Activated CD8-positive, alpha-beta memory T cell treated with anti-CD3 and anti-CD28 coated beads, Interleukin-2, amount 10 ng/mL, durations not matched to agents 7 days and 5 days (primary cell): ENCODE measurements at places on chromosomes 7 and 10. TPM values are rescaled to one million over a fixed set of nuclear protein-coding genes. Genes with fewer than 3 reads are reported as not detected.

CFAP58 gene
- 0.64 TPM for total RNA-seq

DNA sequence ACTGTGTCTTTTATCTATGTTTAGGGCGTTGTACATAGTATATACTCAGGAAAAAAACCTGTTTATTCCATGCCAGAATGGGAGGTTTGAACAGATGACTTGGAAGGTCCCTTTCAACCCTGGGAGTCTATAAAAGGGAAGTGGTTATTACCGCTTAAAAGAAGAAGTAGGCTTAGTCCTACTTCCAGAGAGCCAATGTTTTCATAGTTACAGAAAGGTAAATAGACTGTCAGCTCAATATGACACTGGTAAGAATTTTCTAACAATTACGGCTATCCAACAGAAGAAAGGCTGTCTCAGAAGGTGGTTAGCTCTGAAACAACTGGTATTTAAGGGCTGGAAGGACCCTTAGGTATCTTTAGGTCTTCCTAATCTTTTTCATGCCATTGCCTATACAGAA is 1.1 kb upstream of the TFAM start:
- peaks cover 12% of the 10 kb centered on the region for H3K36me3 ChIP-seq
- DNase-seq: no peak
- peaks cover 21% of the 10 kb centered on the region for H3K4me1 ChIP-seq

GRCh38 chr10:115826396-115826795 is 446.6 kb downstream of the GFRA1 start:
- no peak overlapping the region for H3K27ac ChIP-seq
- no peaks in the 10 kb centered on the region for H3K36me3 ChIP-seq
- H3K4me1 ChIP-seq: no peaks in the 10 kb centered on the region
- no peak for DNase-seq

GRCh38 chr7:20484356-20484755 is 131.1 kb upstream of the ABCB5 start:
- H3K4me1 ChIP-seq: no peaks in the 10 kb centered on the region
- H3K36me3 ChIP-seq: no peaks in the 10 kb centered on the region
- DNase-seq: no peak
- H3K27me3 ChIP-seq: no peaks in the 10 kb centered on the region

CDK6 gene
- total RNA-seq: 118 TPM

SH2D4B gene
- not detected for total RNA-seq

PON1 gene
- not detected for total RNA-seq

DNA sequence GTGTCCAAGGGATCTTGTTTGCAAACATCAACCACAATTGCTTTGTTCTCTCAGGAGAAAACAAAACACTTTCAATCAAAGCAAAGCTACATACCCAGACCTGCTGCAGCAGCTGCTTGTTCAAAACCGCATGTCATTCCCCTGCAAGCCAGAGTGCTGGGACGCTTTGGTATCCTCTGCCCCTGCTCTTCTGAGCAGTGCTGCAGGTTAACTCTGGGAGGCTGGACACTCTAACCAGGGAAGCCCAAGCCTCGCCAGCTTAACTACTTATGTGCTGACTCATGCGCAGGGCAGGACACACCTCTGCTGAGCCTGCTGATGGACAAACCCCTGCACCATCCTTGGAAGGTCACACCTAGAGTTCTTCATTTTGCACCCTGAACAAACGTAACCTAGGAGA is 28.2 kb upstream of the ASAH2 start:
- H3K27ac ChIP-seq: no peak overlapping the region
- H3K4me3 ChIP-seq: no peak overlapping the region
- H3K27me3 ChIP-seq: peaks cover 73% of the 10 kb centered on the region

BPGM gene
- 18.6 TPM for total RNA-seq

NPFFR1 gene
- total RNA-seq: not detected

GRCh38 chr10:22251751-22252223 is 34.0 kb upstream of the EBLN1 start:
- H3K4me1 ChIP-seq: peaks cover 25% of the 10 kb centered on the region
- H3K36me3 ChIP-seq: peaks cover 4% of the 10 kb centered on the region
- peaks cover 24% of the 10 kb centered on the region for H3K27me3 ChIP-seq
- peak; percentile 81 for DNase-seq
- H3K27ac ChIP-seq: peak overlapping the region; percentile 98

DNA sequence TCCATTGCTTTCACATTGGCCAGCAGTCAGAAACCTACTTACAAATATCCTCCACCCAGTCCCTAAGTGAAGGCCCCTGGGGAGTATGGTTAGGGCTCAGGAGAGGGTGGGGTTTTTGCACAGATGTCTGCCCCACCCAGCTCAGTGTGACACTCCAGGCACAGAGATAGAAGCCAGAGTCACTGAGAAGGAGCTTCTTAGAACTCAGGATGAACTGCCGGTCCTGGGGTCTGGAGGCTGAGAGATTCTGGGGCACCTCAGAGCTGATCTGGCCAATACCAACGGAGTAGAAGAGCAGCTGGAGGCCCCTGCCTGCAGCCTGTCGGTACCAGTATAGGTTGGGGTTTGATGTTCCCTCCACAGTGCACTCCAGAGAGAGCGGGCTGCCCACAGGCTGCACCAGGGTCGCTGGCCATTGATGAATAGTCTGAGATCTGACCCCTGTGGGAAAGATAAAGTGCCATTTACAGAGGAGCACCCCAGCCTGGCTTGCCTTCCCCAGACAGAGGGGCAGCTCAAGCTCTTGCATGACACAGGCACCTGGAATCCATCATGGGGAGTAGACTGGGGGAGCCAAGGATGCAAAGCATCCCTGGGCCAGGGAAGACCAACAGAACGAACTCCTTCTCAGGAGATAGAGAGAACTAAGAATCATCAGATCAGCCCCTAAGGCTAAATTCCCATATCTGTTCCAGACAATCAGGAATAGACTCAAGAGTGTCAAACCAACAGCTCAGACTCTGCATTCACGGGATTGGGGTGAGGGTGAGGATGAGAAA is 41.9 kb downstream of the PRSS2 start:
- H3K4me3 ChIP-seq: no peak overlapping the region
- no peak for DNase-seq
- H3K27ac ChIP-seq: peak overlapping the region; percentile 43
- H3K36me3 ChIP-seq: no peaks in the 10 kb centered on the region

CUBN gene
- 0.56 TPM for total RNA-seq

DNA sequence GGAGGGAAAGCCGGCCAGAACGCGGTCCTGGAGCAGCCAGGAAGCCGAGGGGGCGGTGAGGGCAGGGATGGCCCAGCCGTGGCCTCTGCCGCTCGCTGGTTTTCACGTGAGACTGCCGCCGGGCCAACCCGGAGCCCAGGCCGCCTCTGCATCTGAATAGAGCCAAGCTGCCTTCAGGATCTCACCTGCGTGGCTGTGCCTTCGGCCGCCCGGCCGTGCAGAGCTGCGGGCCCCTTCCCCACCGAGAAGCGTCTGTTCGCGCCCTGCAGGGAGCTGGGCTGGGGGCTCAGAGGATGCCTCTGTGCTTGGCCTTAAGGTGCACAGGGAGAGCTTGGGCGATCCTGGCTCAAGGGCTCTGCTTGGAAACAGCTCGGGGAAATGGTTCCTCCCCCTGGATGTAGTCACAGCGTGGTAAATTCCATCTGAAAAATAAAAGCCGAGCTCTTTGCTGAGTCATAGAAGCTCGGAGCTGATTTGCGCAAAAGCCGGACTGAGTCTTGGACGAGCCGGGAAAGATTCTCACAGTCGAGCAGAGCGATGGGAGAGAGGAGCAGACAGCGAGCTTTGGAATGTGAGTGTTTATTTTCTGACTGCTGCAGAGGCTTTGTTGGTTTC is at the start of gene JAKMIP3:
Gene JAKMIP3, plus strand, starts transcription at position 456 of the 615 bp plus-strand sequence. CDS start 38,863 bp downstream, outside the sequence.
- DNase-seq: no peak
- peaks cover 23% of the 10 kb centered on the region for H3K27me3 ChIP-seq

- no peak overlapping the region for H3K27ac ChIP-seq
- H3K27me3 ChIP-seq: peaks cover 5% of the 10 kb centered on the region
- DNase-seq: no peak
- no peaks in the 10 kb centered on the region for H3K4me1 ChIP-seq
- no peaks in the 10 kb centered on the region for H3K36me3 ChIP-seq
- H3K4me3 ChIP-seq: no peak overlapping the region
Measured at GRCh38 chr7:25454562-25455041, 226.3 kb upstream of the NPVF start.

DNA sequence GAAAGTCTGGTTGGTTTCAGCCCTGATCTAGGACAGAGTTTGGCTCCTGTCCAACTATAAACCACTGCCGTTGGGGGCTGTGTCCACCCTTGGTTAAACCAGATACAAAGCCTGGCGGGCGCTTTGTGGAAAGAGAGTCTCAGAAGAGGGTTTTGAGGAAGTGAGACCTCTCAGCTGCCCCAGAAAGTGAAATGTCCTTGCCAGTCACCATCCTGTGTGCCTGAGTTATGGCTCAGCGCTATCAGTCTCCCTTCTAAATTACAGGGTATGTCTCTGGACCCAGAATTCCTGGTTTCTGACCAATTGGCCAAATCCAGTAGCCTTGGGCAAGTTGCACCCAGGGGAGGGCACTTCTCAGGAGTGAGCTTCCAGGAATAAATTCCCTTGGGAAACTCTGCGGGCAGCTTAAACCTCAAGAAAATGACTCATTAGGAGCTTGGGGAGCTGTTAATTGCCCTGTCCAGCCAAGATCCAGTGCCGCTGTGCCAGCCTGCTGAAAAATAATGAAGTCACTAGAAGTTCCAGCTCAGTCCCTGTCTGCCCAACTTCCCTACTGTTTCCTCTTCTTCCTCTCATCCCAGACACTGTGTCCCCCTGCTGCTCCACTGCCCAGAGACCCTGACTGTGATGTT is 66.7 kb upstream of the PDZD8 start:
- H3K4me3 ChIP-seq: no peak overlapping the region
- no peak overlapping the region for H3K27ac ChIP-seq
- no peaks in the 10 kb centered on the region for H3K27me3 ChIP-seq
- peaks cover 4% of the 10 kb centered on the region for H3K36me3 ChIP-seq

GRCh38 chr7:87046456-87046855 is 13.0 kb downstream of the ELAPOR2 start:
- H3K4me1 ChIP-seq: no peaks in the 10 kb centered on the region
- H3K4me3 ChIP-seq: no peak overlapping the region
- no peak for DNase-seq
- no peaks in the 10 kb centered on the region for H3K27me3 ChIP-seq
- H3K36me3 ChIP-seq: no peaks in the 10 kb centered on the region

DNA sequence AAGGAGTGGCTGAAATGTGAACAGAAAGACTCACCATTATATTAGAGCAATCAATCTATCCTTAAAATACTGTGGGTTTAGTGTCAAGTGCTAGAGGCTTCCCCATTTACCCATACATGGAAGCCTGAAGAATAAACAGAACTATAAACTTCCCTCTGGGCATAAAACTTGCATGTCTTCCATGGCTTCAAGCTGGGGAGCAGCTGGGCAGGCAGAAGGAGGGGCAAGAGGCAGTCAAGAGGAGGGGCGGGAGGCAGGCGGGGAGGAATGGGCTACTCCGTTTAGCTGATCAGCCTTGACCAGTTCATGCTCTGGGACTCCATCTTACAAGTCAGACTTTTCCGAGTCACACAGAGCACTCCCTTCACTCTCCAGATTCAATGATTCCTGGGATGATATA is 3.5 kb upstream of the PRSS1 start:
- DNase-seq: no peak
- H3K4me1 ChIP-seq: no peaks in the 10 kb centered on the region
- no peak overlapping the region for H3K4me3 ChIP-seq
- H3K36me3 ChIP-seq: no peaks in the 10 kb centered on the region
- no peak overlapping the region for H3K27ac ChIP-seq

DNA sequence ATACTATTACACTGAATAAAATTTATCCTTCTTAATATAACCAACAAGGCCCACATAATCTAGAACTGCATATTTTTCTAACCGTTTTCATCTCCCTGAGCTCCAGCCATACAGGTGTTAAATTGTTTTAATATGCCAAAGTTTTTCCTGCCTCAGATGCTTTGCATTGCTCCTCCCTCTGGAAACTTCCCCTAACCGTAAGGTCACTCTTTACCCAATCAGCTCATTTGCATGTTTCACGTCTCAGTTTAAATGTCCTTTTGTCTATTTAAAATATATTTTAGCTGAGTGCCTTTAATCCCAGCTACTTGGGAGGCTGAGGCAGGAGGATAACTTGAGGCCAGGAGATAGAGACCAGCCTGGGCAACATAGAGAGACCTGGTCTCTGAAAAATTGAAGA is 228.5 kb downstream of the ADK start:
- H3K27ac ChIP-seq: no peak overlapping the region
- H3K4me1 ChIP-seq: peaks cover 4% of the 10 kb centered on the region
- peaks cover 11% of the 10 kb centered on the region for H3K36me3 ChIP-seq
- DNase-seq: no peak
- H3K27me3 ChIP-seq: no peaks in the 10 kb centered on the region
- no peak overlapping the region for H3K4me3 ChIP-seq

HPS6 gene
- total RNA-seq: 29.6 TPM

AKR1C2 gene
- total RNA-seq: not detected

GRCh38 chr7:80724249-80724871 is 85.9 kb downstream of the CD36 start:
- H3K4me1 ChIP-seq: no peaks in the 10 kb centered on the region
- no peak for DNase-seq
- H3K27ac ChIP-seq: no peak overlapping the region
- no peaks in the 10 kb centered on the region for H3K27me3 ChIP-seq

TMEM236 gene
- total RNA-seq: 0.06 TPM
